ENCODE measurements at places on chromosomes 12 and 14.

DNA sequence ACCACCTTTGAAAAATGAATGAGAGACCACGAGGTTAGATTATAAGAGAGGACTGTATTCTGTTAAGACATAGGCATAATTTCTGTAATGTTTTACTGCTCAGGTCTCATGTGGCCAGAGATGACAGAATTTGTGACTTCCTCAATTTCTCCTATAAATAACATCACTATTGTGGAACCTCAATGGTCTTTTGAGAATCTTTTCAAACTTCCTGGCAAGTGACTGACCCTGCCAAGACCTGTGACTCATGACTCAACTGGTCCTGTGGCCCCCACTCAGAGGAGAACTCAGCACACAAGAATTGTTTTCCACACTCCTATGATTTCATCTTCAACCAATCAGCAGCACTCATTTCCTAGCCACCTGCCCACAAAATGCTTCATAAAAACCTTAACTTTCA, 508.2 kb upstream of the ATP2B1 start:
- DNase-seq, result peak; percentile 57

- DNase-seq, result peak; percentile 73
Observed at GRCh38 chr12:26187014-26187798, 8.2 kb upstream of the SSPN start.

GRCh38 chr12:684416-684815, 21.2 kb upstream of the NINJ2 start:
- no peak for DNase-seq

- DNase-seq, result no peak
Observed at GRCh38 chr12:57148469-57149244, 1.2 kb upstream of the LRP1-AS start.

GRCh38 chr12:32947206-32948067, 50.9 kb upstream of the PKP2 start:
- no peak for DNase-seq

GRCh38 chr14:95885866-95886265, 9.2 kb downstream of the TUNAR start:
- no peak for DNase-seq

DNA sequence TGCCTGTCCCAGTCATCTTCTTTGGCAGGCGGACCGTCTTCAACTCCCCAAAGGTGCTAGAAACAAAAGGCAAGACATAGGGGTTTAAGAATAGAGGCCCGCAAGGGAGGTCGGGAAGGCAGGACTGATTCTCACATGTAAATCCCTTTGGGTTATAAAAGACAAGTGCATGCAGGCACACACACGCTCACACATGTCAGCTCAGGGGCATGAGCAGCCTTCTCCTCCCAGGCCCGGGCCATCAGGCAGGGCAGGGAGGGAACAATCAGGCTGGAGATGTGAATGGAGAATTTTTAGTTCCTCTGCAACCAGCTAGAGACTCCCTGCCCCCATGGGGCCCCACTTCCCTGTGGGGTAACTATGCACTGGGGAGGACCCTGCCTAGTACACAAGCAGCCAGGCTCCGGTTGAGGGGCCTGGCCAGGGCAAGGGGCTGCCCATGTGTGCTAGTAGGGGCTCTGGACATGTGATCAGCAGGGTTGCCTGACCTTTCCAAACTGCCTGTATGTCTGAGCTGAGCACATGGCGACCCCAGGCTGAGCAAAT, 107.2 kb downstream of the RBM19 start:
- no peak for DNase-seq

- DNase-seq, result no peak
Observed at GRCh38 chr12:81078469-81079196, 754 bp downstream of the ACSS3 start.

DNA sequence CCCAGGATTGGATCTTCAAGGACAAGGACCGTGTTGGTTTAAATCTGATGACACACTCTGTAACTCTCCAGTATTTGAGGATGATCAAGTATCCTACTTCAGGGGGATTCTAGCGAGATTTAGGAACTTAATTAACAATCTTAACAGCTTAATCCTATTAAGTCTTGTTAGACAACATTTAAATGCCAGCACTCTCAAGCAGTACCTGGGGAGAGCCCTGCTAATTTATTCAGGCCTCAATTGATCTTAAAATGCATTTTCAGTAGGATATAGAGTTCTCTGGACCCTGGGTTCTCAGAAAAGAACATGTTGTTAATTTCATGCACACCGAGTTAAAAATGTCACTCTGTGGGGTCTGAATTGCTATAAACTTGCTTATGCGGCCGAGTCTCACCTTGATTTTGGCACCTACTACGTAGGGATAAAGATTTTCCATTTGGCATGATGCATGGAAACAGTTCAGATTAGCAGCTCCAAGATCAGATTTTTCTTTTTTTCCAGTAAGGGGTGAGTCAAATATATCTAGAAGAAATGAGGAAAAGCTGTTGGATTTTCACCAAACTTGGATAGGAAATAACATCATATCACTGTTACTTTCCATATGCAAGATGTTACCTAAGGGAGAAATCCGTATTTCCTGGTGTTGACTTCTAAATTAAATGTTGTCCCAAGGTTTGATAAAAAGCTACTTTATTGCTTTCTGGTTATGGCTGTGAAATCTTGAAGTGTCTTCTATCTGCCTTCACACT, 76.1 kb downstream of the SLC24A4 start:
- no peak for DNase-seq

- no peak for DNase-seq
Observed at GRCh38 chr14:32331206-32331605, 2.1 kb downstream of the AKAP6 start.

DNA sequence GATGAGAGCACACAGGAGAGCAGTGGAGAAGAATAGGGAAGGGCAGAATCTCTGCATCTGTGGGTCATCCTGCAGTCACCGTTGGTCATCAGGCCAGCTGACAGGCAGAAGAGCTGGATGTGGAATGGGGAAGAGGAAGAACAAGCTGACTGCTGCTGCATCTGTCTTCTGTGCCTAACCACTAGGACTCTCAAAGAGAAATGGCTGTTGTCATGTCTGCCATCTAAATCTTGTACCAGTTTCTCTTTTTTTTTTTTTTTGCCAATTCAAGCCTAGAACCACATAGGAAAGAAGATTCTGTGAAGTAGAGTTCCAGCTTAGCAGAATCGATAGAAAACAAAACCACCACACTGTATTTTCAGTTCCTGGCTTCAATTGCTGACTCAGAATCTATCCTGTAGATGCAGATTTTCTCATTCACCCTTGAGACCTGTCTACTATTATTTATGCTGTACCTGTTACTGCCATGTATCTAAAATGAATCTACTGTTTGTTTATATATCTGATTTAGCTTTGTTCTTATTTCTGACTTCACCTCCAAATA, 421.9 kb upstream of the PRICKLE1 start:
- no peak for DNase-seq

DNA sequence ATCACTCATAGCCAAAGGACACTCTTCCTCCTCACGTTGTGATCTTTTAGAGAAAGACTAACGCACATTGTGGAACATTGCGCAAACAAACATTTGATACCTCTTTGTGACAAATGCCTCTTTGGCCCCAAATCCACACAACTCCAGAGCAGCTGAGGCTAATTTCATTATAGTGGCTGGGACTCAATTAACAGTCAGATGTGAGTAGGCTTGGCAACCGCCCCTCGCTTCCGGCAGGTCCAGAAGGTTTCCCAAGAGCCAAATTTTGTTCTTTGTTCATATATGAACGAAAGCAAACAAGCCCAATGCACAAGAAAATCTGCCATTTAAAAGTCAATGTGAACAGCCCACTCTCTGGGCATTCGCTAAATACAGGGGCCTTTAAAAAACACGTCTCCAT, 273.9 kb downstream of the GLT1D1 start:
- DNase-seq, result no peak

- DNase-seq, result no peak
Observed at GRCh38 chr12:12725956-12726554, 8.9 kb downstream of the CDKN1B start.

DNA sequence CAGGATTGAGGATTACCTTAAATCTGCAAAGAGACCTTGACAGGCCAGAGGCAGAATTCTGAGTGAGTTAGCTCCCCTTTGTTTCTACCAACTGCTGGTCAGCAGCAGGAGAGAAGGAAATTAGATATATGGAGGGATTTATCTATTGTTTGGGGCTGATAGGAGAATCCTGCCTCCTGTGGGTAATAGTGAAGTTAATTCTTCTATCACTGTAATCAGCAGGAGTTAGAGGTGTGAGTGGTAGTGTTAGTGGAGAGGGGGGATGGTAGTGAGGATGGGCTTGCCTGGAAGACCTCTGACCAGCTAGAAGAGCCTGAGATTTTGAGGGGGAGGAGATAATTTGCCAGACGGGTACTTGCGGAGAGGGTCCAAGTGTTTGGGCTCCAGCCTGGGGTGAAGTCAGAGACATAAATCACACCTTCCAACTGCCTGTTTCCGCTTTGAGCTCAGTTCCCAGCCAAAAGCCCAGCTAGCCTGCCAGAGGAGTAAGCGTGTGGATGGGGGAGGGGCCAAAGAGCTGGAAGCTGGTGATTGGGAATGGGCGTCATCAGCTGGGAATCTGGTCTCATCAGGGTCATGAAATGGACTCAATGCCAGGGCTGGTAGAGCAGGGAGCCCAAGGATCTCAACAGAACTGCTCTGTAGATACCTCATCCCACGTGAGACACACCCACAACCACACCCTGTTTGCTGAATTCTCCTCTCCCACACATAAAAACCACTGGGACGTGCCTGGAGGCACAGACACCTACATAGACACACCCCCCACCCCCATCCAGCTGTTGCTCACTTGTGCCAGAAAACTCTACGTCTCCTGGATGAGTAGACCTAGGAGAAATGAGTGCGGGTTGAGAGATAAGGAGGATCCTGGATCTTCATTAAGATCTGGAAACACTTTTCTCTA, 13.1 kb upstream of the ITGA5 start:
- peak; percentile 67 for DNase-seq

- peak; percentile 19 for DNase-seq
Observed at GRCh38 chr12:106903241-106903945, 52.3 kb upstream of the TMEM263 start.

- no peak for DNase-seq
Observed at GRCh38 chr12:47858511-47859266, 39.0 kb upstream of the HDAC7 start.

GRCh38 chr14:45144658-45145057, 8.9 kb downstream of the FANCM start:
- no peak for DNase-seq

- DNase-seq, result no peak
Observed at GRCh38 chr12:68414988-68415387, 82.8 kb upstream of the MDM1 start.

DNA sequence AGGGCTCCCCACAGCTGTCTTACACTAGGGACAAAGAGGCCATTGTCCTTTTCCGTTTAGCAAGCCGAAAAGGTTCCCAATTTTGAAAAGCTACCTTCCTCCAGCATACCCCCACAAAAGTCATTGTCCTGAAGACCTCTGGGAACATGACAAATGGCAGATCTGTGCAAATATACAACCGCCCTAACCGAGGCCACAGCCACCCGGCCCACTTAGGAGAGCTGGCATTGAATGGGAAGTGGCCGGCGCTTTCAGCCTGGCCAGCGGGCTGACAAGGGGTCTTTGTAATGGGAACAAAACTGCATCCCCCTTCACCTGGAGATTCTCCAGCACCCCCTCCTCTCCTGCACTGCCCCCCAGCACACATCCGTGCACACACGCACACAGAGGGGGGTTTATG, 48.1 kb upstream of the VASH1 start:
- no peak for DNase-seq

DNA sequence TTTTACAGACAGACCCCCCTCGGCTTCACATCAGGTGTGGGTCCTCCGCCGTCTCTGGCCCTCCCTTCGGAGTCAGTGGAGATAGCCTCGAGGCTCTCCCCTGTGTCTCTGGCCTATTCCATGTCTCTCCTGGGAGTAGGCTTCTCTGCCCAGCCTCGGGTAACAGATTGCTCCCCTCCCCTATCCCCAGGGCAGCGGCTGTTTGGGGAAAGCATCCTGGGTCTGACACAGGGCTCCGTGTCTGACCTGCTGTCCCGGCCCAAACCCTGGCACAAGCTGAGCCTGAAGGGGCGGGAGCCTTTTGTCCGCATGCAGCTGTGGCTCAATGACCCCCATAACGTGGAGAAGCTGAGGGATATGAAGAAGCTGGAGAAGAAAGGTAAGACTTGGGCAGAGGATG, 30.8 kb downstream of the PHETA1 start:
- DNase-seq, result no peak

DNA sequence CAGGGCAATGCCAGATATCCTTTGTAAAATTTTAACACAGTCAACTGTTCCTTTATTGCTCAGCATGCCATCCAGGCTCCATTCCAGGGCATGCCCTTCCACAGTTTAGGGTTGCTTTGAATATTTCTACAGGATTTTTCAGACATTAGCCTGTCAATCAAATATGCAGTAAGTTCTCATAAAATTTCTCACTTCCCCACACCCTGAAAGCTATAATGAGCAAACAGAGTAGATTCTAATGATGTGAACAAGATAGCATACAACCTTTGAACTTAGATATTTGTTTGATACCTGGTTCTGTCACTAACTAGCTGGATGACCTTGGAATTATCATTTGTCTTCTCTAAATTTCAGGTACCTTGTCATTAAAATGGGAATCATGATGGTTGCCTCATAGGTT, 251.2 kb downstream of the SYT1 start:
- DNase-seq, result no peak

DNA sequence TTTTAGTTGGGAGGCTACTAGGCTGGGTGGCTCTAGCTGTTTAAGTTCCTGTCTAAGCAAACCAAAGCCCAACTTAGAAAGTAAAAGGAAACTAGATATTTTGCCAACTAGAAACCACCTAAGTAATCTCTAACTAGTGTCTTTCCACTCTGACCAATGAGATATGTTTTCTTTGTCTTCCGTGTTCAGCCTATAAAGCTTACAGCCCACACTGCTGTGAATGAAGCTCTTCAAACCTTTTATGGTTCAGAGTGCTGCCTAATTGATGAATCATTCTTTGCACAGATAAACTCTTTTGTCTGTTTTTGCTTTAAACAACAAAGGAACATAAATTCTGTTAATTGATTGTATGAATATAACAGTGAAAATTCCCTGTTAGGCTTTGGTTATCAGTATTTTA, 66.1 kb downstream of the FUT8 start:
- no peak for DNase-seq

- no peak for DNase-seq
Observed at GRCh38 chr14:23183479-23183878, at the start of gene SLC7A8. TSS of gene SLC7A8 (minus strand) at chr14:23183660. CDS start at chr14:23182914, 746 bp downstream.

DNA sequence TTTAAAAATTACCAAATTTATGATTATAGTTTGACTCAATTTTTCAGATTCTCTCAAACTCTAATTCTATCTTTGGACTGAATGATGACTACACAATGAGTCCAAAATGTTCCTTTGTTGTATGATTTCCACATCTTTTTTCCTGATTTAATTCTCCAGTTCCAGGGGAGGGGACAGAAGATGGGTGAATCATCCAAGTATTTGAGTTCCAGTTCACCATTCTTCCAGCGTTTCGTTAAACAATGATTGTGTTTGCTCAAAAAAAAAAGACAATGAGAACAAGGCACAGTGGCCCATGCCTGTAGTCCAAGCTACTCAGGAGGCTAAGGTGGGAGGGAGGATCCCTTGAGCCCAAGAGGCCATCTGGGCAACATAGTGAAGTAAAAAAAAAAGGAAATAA, 23.8 kb downstream of the BAZ1A start:
- no peak for DNase-seq

- peak; percentile 91 for DNase-seq
Observed at GRCh38 chr14:91363776-91364523, 53.7 kb downstream of the CCDC88C start.

GRCh38 chr12:121128908-121129810, 3.5 kb upstream of the P2RX7 start:
- peak; percentile 89 for DNase-seq
